Kidney epithelial cell (primary cell): ENCODE measurements at places on chromosomes 1 and 21. TPM values are rescaled to one million over a fixed set of nuclear protein-coding genes. Genes with fewer than 3 reads are reported as not detected.

DNA sequence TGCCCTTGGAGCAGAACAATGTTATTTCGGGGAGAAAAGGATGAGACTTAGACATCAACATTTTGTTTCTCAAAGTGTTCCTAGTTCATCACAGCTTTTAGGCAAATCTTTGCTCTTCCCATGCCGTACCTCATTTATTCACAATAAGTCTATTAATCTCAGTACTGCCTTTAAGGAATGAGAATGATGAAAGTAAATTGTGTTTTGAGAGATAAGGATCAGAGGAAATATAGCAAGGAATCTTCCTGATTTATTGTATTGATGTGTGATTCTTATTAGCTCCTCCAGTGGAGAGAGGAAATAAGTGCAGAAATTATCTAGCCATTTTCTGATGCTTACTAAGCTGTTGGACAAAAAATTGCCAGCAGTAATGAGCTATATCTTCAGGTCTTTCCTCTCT is 2.0 kb downstream of the POLR3C start:
- no peak for DNase-seq

DNA sequence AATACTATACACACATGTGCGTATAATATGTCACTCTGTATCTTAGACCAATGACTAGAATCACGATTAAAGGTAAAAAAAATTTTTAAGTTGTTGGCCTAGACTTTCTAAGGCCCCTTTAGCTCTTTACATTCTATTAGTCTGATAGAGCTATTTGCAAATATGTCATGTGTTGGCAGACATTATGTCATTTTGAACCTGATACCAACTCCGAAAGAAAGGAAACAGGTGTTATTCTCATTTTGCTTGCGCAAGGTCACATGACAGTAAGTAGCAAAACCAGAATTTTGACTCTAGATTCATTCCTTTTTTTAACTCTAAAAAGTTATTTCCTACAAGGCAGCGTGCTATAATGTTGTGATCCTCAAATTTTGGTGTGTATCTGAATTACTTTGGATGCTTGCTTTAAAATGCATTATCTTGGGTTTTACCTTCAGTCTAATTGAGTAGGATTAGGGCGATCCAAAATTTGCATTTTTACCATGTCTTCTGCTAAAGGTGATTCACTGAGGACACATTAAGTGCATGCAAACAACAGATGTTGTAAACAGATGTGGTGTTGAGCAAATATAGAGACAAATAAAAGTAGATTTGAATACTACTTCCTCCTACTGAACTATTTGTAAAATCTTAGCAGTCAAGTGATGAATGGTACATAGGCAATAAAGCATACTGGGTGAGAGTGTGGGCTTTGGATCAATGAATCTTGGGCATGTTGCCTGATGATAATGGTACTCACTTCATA is 63.5 kb upstream of the KIAA1614 start:
- no peak for DNase-seq

Gene TCHHL1
- total RNA-seq: not detected in 2 replicates

Gene DENND2D
- total RNA-seq: 13.2 and 16.6 TPM in 2 replicates

Gene RNF186
- not detected in 2 replicates for total RNA-seq

- DNase-seq: no peak
Measured at GRCh38 chr1:177863796-177864195, 106.1 kb downstream of the SEC16B start.
